Stimulated activated CD8-positive, alpha-beta memory T cell treated with anti-CD3 and anti-CD28 coated beads, Interleukin-4, amount 100 ng/mL, for 1 hour (primary cell): ENCODE measurements at places on chromosomes 12 and 14.

- DNase-seq, result no peak
Observed at GRCh38 chr14:80681651-80682050, 259.9 kb downstream of the CEP128 start.

GRCh38 chr14:100902295-100903133 lies 1.0 kb downstream of the RTL1 start:
- no peak for DNase-seq

DNA sequence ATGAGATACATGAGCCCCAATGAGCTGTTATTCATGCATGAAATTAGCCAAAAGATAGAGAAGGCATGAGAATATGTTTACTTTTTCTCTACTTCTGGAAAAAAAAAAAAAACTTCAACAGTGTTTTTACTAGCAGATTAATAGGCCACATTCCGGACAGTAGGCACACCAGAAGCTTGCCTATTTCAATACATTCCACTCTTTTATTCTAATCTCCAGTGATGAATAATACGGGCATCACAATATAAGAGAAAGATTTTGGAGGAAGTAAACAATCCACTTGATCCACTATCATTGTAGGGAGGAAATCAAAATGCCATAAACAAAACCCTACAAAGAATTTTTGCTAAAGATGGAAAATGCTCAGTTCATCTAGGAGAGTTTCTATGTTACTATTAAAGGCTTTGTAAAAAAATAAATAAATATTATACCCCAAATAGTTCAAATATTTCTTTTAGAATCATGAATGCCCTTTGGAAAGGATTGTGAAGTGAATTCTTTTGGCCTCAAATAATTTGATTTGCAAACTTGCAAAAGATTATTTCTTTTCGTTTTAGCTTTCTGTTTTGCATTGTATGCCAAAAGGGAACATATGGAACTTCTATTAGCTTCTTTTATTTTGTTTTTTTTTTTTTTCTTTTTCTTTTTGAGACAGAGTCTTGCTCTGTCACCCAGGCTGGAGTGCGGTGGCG lies 232.6 kb downstream of the EPS8 start:
- no peak for DNase-seq

DNA sequence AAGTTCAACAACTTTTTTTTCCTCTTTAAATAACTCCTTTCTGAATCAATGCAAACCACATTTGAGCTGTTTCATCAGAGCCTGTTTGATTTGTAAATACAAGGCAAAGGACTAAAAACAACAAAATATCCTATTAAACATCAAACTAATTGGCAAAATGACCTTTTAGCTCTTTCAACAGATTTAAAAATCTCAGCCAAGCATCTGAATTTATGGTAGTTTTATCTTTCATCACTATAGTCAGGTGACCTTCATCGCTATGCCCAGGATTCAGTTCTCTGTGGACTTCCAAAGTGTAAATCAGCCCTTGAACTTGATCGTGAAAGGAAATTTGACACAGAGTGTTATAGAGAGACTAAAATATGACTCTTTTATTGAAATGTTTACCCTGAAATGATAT lies 1554.5 kb upstream of the FLRT2 start:
- DNase-seq, result no peak

- DNase-seq, result no peak
Observed at GRCh38 chr12:120316798-120317223, 10.8 kb downstream of the PLA2G1B start.

DNA sequence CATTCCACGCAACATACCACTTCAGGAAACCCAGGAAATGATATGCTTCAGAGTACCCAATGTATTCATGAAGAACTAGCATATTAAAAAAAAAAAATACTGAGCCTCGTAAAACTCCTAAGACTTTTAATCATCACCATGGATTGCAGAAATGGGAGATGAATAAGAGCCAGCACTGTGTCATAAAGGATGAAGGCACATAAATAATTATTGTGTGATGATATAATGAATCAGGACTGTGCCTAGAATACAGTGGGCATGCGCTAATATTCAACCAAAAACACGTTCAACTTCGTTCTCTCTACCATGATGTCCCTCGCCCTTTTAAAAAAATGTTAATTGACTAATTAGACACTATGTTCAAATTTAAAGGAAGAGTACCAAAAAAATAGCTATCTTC lies 68.7 kb downstream of the CIT start:
- no peak for DNase-seq

- DNase-seq, result no peak
Observed at GRCh38 chr14:34113991-34114390, 163.1 kb upstream of the EGLN3 start.

GRCh38 chr14:30290001-30290400 lies 269.0 kb upstream of the G2E3 start:
- no peak for DNase-seq

GRCh38 chr12:71045781-71046180 lies 112.0 kb downstream of the TSPAN8 start:
- no peak for DNase-seq

DNA sequence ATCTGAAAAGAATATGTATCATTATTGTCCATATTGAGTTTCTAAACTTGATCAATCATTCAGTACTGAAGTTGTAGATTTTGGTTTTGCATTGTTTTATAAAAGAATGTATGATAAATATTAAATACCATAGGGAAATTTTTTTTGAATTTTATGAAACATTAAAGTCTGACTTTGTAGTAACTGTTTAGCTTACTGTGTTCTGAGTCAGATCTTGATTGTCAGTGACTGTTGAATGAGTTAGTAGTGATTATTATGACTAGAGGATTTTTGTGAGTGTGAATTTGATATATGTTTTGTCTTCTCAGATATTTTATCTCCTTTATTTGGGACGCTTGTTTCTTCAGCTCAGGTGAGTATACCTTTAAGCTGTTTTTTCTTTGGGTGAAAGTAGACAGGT lies 10.1 kb downstream of the TDP1 start:
- no peak for DNase-seq

DNA sequence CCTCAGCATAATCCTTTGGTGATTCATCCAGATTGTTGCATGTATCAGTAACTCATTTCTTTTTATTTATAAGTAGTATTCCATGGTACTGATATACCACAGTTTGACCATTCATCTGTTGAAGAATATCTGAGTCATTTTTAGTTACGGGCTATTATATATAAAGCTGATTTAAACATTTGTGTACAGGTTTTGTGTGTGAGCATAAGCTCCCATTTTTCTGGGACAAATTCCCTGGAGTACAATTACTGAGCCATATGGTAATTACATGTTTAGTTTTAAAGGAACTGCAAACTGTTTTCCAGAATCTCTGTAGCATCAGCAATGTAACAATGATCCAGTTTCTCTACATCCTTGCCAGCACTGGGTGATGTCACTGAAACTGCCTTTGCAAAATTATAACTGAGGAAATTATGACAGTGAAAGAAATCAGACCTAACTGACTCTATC lies 236.2 kb upstream of the KRR1 start:
- no peak for DNase-seq

DNA sequence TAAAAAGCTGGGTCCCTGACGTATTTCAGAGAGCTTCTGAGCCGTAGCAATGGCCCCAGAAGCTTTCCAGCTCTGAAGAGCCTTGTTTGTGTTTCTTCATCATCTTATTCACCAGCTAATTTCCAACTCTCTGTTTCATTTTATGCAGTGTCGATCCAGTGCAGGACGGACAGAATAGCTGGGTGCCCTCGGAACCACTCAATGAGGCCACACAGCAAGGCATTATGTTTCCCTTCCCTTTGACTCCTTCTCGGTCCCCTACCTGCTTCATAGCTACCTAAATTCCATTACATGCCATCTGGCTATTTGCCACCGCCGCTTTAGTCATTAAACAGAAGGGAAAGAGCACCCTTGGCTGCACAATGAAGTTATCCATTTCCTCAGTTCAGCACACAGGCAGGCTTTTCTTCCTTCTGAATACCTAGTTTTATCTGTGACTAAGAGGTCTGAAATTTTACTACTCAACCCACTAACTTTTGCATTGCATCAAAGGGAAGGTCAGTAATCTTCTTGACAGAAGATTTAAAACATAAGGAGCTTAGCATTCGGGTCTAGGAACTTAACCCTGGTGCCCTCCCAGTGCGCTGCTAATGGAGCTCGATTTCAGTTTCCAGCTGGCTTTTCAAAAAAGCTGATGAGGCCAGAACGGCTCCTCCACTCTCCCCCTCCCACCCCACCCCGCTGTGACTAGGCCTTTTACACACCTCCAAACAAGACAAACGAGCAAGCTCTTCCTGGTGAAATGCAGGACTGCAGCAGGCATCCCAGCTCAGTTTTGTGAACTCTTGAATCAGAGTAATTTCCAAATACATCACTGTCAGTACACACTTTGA lies 176.8 kb downstream of the GXYLT1 start:
- no peak for DNase-seq

DNA sequence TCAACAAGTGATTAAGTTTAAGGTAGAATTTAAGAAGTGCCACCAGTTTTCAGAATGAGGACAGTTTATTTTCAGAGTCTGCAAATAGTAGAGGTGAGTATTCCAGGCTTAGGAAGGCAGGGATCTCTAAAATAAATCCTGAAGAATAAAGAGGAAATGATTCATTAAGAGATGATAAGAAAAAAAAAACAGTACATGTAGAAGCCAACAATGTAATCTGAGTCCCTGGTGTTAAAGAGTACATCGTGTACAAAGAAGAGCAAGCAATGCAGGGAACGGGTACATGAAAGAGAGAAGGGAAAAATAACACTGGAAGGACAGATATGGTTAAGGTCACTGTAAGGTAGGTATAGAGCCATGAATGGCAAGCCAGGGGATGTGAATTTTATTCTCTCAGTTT lies 95.2 kb upstream of the FOXG1 start:
- DNase-seq, result no peak

DNA sequence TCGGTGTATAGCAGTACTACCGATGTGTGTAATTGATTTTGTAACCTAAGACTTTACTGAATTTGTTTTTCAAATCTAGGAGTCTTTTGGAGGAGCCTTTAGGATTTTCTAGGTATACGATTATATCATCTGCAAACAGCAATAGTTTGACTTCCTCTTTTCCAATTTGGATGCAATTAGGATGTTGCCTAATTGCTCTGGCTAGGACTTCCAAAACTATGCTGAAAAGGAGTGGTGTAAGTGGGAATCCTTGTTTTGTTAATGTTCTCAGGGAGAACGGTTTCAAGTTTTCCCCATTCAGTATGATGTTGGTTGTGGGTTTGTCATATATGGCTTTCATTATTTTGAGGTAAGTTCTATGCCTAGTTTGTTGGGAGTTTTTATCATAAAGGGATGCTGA lies 171.6 kb upstream of the PDE3A start:
- DNase-seq, result no peak

DNA sequence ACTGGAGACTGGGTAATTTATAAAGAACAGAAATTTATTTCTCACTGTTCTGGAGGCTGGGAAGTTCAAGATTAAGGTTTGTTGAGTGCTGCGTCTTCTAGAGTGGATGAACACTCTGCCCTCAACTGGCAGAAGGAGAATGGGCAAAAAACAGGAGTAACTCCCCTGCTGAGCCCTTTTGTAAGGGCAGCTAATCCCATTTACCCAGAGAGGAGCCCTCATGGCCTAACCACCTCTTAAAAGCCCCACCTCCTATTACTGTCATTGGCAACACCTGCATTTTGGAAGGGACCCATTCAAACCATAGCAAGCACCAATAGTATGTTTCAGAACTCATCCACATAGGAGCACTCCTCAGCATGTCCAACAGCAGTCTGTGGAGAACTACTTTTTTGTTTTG lies 47.4 kb downstream of the BORCS5 start:
- no peak for DNase-seq

DNA sequence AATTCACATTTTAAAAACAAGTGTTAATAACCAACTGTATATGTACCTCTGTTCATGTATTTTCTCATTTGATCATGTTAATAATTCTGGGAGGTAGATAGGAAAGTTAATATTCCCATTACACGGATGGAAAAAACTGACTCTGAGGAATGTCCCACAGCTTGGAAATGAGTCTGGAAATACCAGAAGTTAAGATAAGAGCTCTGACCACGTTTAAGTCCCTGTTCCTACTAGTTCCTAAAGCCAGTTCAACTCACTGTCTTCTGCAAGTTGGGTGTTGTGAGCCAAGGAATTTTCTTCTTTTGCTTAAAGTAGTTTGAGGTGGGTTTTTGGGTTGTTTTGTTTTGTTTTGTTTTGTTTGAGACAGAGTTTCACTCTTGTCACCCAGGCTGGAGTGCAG lies 104.5 kb downstream of the TMEM30B start:
- DNase-seq, result no peak

DNA sequence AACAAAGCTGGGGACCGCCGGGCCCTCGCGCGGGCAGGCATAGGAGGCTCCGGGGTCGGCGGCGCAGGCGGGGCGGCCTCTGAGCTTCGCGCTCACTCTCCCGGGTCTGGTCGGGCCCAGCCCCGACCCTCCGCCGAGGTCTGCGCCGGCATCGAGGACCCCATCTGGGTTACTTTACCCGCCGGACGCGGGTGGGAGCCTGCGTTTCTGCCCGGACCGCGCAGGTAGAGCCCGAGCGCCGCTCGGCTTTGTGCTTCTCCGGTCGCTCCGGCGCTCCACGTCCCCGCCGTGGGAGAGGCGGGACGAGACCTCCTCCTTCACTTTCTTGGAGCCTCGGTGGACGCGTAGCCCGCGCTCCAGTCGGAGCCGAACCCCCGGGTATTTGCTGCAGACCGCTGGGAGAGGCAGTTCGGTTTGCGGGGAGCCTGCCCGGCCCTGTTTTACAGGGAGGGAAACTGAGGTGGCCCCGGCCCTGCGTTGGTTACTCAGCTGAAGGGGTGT lies 63.2 kb downstream of the FBXL14 start:
- no peak for DNase-seq

- peak; percentile 41 for DNase-seq
Observed at GRCh38 chr14:103078420-103078749, 5.6 kb upstream of the LBHD2 start.

GRCh38 chr14:34036319-34036766 lies 85.5 kb upstream of the EGLN3 start:
- no peak for DNase-seq

DNA sequence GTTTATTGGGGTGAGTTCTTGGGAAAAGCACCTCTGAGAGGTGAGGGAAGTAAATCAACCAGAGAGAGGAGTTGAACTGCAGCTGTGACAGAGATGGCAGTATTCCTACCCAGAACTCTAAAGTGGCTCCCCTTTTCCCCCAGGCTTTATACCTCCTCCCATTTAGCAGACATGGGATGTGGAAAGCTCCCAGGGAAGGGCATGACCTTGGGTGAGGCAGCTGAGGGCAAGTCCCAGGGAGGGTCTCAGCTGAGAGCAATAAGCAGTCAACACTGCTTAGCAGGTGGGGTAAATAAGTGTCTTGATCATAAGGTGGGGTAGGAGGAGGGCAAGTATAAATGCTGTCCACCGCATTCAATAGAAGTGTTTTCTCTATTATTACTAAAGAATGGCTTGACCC lies 143.0 kb downstream of the AKAP6 start:
- no peak for DNase-seq

GRCh38 chr14:63542231-63542999 lies 762 bp downstream of the PPP2R5E start:
- no peak for DNase-seq

- no peak for DNase-seq
Observed at GRCh38 chr14:64461221-64461620, 4.1 kb upstream of the AKAP5 start.
